ENCODE measurements at places on chromosomes 13 and 19.

DNA sequence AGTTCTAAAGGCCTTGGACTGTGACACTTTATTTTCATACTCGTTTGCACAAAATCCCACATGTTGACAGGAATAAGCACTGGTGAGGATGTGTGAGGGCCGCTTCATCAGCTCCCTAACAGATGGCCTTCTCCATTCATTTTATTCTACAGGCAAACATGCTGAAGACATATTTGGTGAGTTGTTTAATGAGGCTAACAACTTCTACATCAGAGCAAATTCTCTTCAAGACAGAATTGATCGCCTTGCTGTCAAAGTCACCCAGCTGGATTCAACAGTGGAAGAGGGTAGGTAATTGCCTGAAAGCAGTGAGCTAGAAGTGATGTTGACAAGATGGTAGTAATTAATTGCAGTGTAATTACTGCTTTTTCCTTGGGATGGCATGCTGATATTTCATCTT is 95.7 kb downstream of the GPR12 start:
- no peak for DNase-seq

- DNase-seq, result no peak
Measured at GRCh38 chr19:51803967-51804366, 9.0 kb downstream of the FPR3 start.

DNA sequence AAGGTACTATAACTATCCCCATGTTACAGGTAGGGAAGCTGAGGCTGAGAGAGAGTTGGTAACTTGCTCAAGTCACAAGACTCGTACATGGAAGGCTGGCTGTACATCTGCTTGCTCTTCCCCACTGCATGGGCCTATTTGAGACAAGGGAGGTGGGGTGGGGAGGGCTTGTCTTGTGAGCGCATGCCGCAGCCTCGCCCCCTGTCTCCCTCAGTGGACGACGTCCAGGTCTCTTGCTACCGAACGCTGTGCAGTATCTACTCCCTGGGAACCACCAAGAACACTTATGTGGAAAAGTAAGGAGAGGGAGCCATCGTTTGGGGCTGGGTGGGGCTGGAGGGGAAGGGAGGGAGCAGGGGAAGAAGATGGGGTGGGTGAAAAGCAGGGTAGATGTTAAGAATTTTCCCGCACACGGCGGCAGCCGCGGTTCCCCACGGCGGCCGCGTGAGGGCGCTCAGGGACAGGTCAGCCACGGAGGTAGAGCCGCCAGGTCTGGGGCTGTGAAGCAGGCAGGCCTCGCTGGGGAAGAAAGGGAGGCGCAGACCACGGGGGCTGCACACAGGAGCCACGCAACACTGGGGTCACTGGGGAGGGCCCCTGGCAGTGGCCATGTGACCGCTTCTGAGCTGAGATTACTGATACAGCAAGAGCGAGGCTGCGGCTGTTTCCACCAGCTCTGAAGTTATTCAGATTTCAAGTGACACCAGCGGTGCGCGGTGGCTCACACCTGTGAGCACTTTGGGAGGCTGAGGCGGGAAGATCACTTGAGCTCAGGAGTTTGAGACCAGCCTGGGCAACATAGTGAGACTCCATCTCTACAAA is 81.5 kb downstream of the RYR1 start:
- DNase-seq, result peak; percentile 81

DNA sequence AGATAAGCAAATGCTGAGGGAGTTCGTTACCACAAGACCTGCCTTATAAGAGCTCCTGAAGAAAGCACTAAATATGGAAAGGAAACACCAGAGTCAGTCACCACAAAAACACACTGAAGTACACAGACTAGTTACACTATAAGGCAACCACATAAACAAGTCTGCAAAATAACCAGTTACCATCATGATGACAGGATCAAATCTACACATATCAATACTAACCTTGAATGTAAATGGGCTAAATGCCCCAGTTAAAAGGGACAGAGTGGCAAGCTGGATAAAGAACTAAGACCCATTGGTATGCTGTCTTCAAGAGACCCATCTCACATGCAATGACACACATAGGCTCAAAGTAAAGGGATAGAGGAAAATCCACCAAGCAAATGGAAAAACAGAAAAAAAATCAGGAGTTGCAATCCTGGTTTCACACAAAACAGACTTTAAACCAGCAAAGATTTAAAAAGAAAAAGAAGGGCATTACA is 26.6 kb downstream of the CCDC122 start:
- DNase-seq, result no peak

DNA sequence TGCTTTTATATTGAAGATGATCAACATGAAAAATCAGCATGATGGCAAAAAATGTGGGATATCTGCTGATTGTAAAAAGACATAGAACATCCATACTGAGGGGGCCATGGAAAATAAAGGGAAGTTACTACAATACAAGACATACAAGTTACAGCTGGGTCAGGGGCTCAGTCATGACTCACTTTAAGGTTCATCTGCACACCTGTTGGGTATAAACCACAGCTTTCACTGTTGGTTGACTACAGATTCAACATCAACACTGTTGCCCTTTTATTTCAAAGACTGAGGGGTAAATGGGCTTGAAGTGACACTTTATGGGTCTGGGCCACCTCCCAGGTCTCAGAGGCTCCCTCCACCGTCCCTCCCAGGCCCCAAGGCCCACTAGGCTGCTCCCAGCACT is 98.1 kb upstream of the IRS2 start:
- DNase-seq, result no peak

DNA sequence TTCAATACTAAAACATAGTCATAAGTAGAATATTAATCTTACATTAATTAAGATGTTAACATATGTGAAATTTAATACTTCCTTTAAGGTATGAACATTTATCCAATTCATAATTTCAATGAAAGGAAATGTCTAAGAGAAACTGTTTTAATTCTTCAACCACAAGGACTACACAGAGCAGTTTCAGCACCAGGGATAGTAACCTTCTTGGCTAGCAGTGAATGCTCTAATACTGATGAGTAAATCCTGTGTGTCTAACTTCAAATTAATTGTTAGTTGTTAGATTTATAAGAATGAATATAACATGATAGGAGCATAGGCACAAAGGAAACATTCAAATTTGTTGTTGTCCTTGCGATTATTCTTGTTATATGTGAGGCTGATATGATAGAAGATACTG is 15.6 kb upstream of the NBEA start:
- DNase-seq, result peak; percentile 73

DNA sequence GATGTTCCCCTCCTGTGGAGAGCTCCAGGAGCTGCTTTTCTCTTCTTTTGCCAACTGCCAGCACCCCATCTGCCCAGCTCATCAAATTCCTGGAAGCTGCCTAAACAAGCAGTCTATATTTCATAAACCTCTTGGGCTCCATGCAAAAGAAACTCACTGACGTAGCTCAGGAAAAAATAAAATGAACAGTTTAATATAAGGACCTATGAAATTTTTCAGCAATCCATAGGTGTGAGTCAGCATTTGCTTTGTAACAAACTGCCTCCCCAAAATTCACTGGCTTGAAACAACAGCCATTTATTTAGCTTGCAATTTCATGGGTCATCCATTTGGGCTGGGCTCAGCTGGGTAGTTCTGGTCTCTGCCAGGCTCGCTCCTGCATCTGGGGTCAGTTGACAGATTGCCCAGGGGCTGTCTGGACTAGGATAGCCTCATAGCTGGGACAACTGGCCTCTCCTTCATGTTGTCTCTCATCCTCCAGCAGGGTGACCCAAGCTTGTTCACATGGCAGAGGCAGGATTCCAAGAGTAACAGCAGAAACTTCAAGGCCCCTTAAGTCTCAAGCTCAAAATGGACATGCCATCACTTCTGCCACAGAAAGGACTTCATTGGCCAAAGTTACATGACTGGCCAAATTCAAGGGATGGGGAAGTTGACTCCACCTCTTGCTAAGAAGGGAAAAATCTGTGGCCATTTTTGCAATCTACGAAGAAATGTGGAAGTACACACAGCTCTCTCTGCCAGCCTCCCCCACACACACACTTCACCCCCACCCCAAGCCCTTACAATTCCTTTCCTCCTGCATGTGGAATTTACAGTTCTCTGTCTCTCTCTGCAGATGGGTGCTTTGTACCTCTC is 7.9 kb upstream of the PVR start:
- peak; percentile 17 for DNase-seq

- no peak for DNase-seq
Measured at GRCh38 chr13:94181461-94182107, 297.9 kb downstream of the DCT start.

DNA sequence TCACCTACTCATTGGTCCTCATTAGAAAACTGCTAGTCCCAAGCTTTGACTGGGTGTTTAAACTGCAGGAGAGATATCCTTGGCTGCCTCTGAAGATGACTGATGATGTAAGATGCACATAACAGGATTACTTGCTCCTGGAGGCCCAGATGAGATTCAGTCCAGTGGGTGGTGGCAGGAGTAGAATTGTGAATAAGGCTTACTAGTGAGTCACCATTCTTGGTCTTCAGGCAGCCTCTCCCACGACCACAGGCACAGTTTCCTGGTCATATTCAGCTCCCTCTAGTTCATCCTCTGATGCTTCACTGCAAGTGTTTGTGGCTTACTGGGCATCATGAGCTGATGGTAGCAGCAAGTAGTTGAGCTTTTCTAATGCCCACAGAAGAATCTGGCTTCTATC is 12.1 kb downstream of the SERTM1 start:
- peak; percentile 63 for DNase-seq

- DNase-seq, result no peak
Measured at GRCh38 chr19:39830406-39830805, 3.6 kb downstream of the DYRK1B start.

GRCh38 chr13:114063545-114064449 is 68.6 kb downstream of the RASA3 start:
- peak; percentile 58 for DNase-seq

GRCh38 chr13:33080972-33081590 is 64.9 kb downstream of the KL start:
- no peak for DNase-seq

GRCh38 chr19:47411101-47411500 is 8.2 kb downstream of the MEIS3 start:
- DNase-seq, result no peak

DNA sequence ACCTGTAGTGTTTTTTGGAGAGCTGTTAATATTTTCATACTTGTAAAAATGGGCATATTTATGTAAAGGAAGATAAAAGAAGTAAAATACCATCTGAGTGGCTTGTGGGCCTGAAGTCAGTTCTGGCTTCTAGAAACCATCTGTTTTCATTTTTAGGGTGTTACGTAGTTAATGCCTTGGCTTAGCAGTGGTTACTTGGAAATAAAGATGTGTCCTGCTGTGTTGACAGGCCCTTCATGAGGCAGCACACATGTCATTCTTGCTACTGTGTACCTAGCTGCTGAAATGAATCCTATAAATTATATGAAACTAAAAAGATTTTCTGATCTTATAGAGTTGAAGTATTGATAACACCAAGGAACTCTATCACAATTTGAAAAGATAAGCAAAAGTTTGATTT is 16.0 kb downstream of the ILF3 start:
- no peak for DNase-seq

DNA sequence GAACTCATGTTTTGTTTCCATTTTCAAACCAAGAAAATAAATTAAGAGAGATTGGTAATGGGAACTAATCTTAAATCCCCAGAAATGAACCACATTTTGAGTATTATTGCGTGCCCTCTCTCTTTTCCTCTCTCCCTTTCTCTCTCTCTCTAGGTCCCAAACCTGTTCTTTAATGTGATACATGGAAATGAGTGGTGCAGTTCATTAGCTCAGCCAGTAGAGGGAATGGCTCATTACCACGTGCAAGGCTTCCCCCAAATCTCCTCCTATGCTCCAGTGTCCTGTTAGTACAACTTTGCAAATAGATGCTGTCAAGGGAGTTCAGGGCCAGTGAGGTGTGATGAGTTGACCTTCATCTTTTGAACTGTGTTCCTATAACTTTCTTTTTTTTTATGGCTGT is 178.4 kb downstream of the FGF9 start:
- DNase-seq, result peak; percentile 34

GRCh38 chr13:73556902-73557301 is 498.1 kb downstream of the KLF5 start:
- DNase-seq, result peak; percentile 29

DNA sequence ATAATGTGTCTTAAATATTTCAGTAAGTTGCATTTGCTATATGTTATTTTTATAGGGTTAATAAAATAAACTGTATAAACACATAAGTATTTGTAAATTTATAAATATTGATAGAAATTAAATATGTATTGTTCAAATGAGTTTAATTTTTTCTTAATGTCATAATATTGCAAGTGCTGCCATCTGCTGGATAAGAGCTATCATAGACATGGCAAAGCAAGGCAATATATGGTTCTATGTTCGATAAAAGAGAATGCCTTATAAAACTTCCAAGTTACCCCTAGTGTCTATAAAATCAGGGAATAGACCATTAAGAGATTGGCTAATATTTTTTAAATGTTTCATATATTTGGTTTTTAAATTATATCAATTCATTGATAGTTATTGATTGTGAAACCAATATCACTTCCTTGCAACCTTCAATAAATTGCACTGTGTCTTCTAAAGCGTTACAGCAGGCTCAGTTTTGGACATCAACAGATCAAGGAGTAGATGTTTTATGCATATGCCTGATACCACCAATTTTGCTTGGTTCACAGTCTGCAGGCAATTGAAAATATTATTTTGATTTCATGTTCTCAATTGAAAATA is 29.0 kb upstream of the SLITRK6 start:
- peak; percentile 21 for DNase-seq

DNA sequence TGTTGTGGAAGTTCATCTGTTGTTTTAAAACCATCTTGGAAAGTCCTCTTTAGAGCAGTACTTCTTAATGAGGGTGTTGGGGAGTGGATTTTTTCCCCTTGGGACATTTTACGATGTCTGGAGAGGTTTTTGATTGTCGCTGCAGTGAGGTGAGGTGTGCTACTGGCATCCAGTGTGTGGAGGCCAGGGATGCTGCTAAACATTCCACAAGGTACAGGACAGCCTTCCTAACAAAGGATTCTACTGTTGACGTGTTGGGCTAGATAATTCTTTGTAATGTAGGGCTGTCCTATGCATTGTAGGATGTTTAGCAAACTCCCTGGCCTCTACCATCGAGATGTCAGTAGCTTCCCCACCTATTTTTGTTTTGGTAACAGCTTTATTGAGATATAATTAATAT is 33.3 kb downstream of the NAA16 start:
- DNase-seq, result no peak

GRCh38 chr13:69324090-69324886 is 783.3 kb upstream of the ATXN8OS start:
- peak; percentile 36 for DNase-seq

DNA sequence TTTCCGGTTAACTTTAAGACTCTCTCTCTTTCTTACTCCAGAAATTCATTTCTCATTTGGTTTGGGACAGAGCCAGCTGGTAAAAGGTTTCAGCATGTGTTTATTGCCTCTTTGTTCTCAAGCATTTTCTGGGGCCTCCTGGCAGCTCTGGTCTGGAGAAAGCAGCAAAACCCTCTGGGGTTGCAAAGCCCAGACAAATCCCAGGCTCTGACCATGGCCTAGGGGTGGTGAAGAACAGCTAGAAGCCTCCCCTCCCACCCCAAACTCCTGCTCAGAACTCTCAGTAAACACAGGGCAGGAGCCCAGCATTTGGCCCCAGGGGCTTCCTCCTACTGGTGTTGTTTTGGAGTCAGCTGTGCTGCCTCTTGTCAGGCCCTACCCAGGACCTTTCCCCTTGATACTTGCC is 124.2 kb upstream of the SERP2 start:
- DNase-seq, result peak; percentile 83

Data from astrocyte of the hippocampus (primary cell).